Activated CD8-positive, alpha-beta memory T cell treated with anti-CD3 and anti-CD28 coated beads for 1 hour (primary cell): ENCODE measurements at places on chromosomes 4 and X.

- no peak for DNase-seq
Observed at GRCh38 chrX:43633757-43634156, 22.3 kb upstream of the MAOA start.

GRCh38 chr4:125368671-125369081, 53.9 kb downstream of the FAT4 start:
- DNase-seq, result no peak

DNA sequence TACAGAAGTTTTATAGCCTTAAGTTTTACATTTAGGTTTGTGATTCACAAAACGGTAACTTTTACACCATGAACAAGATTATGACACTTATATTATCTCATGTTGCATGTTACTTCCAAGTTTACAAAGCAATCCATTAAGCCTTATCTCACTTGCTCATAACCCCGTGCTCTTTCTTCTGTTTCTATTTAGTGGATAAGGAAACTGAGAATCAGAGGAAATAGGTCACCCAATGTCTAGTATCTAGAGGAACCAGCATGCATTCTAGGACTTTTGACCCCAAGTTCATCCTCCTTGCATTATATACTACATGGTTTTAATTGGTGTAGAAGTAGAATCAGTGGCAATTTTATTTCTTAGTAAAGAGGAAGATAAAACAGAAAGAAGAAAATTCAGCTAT, 67.0 kb upstream of the ANXA3 start:
- DNase-seq, result no peak

DNA sequence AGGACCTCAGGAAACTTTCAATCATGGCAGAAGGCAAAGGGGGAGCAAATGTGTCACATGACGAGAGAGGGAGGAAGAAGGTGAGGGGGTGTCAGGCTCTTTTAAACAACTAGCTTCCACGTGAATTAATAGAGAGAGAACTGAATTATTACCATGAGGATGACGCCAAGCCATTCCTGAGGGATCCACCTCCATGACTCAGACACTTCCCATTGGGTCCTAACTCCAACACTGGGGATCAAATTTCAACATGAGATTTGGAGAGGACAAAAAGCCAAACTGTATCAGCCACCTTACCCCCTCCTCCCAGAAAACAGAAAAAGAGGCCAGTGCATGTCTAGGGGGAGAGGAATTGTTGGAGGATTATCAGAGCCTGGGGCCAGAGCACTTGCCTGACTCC, 40.4 kb upstream of the LAS1L start:
- DNase-seq, result no peak

DNA sequence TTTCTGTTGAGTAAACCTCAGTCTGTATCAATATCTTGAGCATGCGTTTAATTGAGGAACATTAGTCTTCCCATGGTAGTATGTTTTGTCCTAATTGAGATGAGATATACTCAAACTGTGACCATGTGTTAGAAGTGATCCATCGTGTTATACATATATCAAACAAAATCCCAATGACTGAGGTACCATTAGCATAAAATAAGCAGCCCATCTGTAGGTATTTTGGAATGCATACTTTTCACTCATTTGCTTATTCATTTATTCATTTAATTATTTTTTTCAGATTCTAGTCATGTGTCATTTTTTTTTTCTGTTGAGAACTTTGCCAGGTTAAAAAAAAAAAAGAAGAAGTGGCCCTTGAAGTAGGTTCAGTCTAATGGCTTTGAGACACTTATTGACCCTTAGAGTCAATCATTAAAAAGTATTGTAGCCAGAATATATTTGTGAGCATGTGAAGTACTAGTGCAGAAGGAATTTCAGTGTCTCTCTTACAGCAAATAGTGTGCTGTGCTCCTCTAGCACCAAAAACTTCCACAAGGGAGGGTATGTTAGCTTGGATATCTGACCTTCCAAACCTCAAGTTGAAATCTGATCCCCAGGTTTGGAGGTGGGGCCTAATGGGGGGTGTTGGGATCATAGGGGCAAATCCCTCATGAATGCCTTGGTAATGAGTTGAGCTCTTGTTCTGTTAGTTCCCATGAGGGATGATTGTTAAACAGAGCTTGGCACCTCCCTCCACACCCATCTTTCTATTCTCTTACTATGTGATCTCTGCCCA, 130.8 kb upstream of the NPY2R start:
- no peak for DNase-seq

- DNase-seq, result no peak
Observed at GRCh38 chr4:38856046-38856445, 571 bp downstream of the TLR6 start.

DNA sequence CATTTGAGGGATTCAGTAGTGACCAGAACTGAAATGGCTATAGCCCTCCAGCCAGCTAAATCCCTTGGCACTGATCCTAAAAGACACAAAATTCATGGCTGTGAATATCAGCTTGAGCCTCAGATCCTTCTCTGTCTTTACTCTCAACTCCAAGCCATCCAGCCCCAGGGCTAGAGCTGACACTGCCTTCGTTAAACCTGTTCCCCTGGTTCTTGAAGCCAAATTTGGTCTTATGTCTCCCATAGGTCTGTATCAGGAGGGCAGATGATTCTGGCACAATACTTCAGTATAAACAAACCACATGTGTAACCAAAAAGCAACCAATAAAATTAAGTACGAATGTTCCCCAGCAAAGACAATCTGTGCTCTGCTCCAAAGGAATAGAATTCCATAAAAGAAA, 78.0 kb downstream of the ANOS1 start:
- DNase-seq, result no peak

- no peak for DNase-seq
Observed at GRCh38 chr4:4677556-4678522, 136.0 kb upstream of the STX18 start.

GRCh38 chr4:105057370-105058105, 89.1 kb upstream of the TET2 start:
- DNase-seq, result no peak

- no peak for DNase-seq
Observed at GRCh38 chrX:47796433-47796906, 40.2 kb upstream of the ZNF81 start.

DNA sequence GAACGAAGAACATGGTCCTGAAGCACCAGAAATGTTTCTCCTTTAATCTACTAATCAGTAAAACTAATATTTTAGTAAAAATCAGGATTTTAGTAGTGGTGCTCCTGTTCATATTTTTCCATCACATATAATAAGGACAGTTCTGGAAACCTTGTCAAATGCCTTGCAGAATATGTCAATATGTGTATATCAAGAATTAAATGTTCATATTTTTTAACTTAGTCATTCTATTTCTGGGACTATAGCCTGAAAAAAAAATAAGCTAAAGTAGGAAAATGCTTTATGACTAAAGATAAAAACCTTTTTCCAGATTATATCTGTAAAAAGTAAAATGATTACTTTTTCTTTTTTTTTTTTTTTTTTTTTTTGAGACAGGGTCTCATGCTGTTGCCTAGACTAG, 65.1 kb downstream of the MAB21L2 start:
- DNase-seq, result no peak

DNA sequence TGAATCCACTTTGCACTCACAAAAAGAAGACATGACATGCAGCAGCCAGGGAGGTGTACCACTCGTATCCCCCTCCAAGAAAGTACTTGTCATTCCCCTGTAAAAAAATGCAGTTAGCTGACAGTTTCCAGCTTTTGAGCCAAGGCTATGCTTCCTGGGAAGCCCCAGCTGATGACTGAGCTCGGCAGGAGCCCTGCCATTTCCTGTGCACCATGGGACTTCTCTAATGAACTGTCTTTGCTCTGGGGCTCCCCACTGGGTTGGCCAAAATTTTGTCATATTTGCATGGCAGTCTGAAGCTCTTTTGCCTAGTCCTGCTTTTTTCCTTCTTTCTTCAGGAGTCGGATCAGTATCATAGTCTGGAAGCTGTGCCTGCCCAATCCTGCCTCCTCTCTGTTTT, 104.5 kb upstream of the MAOA start:
- DNase-seq, result no peak

GRCh38 chr4:41963105-41963504, 18.5 kb upstream of the DCAF4L1 start:
- no peak for DNase-seq

DNA sequence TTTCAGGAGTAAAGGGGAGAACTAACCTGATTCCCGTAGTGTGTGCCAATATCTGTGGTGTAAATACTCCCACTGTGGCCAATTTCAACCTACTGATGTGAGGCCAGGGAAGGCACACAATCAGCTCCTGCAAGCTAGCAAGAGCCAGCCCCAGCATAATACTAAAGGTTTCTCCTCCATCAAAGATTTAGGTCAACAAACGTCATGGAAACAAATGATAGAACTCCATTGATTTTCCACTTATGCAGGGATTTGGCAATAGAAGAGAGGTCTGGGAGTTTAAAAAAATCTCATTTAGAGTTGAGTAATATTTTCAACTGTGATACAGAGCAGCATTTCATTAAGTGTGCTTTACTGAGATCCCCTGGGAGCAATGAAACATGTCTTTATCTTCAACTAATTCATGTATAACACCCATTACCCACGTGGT, 15.8 kb upstream of the VEGFD start:
- DNase-seq, result no peak

- DNase-seq, result no peak
Observed at GRCh38 chr4:51895158-51895557, 52.2 kb downstream of the DCUN1D4 start.

GRCh38 chr4:7539659-7540058, 104.9 kb upstream of the PSAPL1 start:
- DNase-seq, result no peak

DNA sequence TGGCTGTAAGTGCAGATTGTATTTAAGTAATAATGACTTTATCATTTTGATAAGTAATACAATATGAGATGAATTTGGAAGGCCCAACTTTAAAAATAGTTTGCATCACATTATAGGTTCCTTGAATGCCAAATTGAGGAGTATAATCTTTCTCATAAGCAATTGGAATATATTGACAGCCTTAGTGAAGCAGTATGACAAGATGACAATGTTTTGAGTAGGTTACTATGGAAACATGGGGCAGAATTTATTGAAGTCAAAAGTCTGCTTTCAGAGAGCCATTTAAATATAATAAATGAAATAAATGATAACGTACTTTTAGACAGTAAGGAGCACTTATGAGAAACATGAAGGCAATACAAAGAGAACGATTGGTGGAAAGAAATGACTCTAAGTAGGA, 776.4 kb downstream of the TECRL start:
- DNase-seq, result no peak

GRCh38 chr4:7309181-7309580, 116.8 kb downstream of the SORCS2 start:
- DNase-seq, result no peak

DNA sequence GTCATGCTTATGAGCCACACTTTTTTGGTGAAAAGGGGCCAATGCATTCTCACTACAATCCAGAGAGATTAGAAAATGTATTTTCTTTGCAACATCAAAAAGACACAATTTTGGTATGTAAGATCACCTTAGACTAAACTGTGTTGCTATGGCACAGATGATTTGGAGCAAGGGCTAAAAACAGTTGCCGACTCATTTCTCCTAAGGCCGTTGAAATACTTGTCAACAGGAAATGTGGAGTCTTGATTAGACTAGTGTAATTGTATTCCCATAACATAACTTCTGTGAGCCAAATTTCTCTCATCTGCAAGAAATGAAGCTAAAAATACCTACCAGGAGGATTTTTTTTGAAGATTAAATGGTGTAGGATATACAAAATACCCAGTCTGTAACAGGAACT, 2547.7 kb downstream of the ARAP2 start:
- DNase-seq, result no peak

- no peak for DNase-seq
Observed at GRCh38 chrX:109934935-109935334, 68.0 kb upstream of the TMEM164 start.

DNA sequence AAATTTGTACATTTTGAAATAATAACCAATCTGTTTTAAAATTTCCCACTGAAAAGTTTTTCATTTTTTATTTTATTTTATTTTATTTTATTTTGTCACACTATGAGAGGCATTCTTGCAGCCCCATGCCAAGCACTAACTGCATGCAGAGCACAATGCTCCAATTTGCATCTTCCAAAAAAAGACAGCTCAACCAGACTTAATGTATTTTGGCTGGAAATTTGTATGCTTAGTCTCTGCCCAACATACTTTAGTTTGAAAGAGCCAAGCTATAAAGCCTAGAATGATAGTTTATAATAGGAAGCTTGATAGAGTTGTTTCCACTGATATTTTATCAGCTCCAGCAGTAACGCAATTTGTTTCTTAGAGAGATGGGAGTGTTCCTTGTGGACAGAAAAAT, 235.5 kb downstream of the GALNTL6 start:
- DNase-seq, result no peak

DNA sequence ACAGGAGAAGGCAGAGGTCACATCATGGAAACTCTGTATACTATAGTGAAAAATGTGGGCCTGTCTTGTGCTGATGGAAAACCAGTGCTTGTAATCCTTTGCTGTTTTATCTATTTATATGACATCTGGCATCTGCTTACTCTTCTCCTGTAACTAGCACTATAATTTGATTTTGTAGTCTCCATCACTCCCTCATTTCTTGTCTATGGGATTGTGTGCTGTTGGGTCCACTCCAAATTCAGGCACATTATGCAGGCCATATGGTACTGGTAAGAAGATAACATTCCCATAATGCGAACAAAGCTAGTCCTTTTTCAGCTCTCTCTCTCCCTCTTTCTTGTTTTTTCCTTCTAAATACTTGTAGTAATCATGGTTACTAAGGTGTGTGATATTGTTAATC, 581.2 kb upstream of the IGFBP7 start:
- no peak for DNase-seq

DNA sequence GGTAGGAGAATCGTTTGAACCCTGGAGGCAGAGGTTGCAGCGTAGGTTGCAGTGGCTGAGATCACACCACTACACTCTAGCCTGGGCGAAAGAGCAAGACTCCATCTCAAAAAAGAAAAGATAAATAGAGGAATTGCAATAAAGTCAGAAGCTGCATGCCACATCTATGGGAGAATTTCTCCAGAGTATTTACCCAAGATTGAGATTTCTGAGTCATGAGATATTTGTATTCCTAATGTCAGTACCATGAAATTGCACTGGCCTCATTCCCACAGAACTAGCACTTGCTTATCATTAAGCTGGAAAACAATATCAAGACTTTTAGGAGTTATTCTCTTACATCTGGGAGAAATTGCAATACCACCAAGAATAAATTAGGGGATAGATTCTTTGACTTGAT, 37.4 kb downstream of the ASIC5 start:
- no peak for DNase-seq

GRCh38 chrX:136736690-136737089, 44.0 kb downstream of the ARHGEF6 start:
- no peak for DNase-seq

DNA sequence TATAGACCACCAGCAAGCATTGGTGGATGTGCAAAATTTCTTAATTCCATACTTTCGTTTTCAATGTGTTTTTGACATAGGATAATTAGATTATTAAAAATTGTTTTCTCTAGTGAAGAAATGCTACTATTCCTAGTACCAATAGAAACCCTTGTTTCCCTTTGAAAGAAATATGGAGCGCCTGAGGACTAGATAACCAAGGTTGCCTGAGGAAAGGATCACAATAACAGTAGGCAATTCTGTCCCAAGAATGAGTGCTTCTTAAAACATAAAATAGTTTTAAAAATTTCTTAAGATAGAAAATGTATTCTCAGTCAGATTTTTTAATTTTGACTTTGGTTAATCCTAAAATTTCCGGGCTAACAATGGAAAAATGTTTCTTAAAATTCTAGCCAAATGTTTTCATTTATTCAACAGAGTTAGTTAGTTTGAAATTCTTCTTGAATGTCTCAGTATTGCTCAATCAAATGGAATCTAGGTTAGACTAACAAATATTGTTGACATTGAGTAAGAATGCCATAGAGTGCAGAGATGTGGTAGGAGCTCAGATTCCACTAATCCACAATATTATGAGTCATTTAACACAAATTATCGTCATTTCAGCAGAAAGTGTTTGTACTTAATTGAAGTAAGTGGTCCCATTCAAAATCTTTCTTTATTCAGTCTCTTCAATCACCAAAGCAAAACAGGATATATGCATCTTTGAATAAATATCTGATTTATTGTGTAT, 666.0 kb downstream of the GRID2 start:
- DNase-seq, result no peak
